ENCODE measurements at places on chromosomes 1 and 21.
A peak's percentile ranks its signal among the peaks of the same experiment; 100 is the strongest.

DNA sequence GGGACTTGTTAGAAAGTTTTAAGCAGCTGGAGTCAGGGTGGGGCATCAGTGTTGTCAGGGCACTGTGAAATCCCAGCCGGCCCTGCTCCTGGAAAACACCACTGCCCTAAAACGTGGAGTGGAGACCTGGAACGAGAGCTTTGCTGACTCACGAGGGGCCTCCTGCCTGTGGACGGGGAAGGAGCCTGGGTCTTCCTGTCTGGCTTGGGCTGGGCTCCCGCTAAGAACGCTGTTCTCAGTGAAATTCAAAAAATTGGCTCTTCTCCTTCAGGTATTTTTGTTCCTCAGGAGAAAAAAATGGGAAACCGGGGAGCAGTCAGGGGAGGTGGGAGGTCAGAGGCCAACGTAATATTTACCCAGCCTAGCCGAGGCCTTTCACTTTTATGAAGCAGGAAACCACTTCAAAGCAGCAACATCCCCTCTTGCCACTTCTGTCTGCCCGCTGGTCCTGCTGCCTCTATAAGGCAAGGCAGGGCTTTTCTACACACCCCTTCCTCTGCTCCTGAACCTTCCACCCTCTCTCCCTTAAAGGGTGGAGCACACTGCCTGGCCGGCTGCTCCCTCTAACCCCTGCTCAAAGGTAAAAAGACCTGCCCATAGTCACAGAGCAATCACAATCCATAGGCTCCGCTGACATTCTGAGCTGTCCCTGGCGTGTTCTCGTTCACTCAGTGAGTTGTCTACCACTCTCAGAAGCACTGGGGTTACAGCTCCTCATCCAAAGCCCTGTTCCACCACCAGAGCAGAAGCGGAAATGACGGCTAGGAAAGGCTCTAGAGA lies 8.0 kb downstream of the PLXNA2 start:
- peak; percentile 42 for DNase-seq

DNA sequence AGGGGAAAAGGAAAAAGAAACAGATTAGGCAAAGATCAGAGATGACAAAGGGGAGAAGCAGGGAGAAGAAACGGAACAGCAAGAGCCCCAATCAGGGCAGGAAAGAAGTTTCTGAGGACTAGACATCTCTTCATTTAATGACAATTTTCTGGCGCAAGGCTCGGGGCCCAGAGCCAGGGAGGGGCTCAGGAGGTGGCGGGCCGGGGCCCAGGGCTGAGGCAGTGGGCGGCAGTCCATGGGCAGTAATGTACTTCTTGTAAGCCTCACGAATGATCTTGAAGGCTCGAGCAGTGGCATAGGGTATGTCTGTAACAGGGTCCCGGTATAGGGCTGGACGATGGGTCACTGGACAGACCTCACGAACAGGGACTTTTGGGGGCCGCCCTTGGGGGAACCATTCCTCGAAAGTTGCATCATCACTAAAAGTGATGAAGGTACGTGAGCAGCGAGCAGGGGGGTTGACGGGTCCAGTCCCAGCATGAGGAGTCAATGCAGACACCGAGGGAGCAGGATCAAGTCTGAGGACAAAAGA lies 799 bp upstream of the TMOD4 start:
- no peak for DNase-seq

DNA sequence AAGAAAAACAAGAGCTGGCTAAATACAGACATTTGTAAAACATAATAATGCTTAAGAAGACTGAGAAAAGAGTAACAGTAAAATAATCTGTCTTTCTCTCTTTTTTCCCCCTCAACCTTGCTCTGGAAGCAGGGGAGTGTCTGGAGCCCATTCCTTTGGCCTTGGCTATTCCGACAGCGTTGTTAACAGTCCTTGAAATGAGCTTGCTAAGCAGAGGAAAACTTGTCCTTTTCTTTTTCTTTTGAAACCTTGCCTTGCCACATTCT lies 6.7 kb upstream of the CA6 start:
- DNase-seq = no peak

GRCh38 chr1:110605901-110606656 lies at the start of gene KCNA2:
Gene KCNA2, minus strand, starts transcription at chr1:110606358. Its CDS starts 1,576 bp downstream, at chr1:110604782.
- no peak for DNase-seq

- DNase-seq = no peak
These were observed 27.5 kb upstream of the COL9A2 start for GRCh38 chr1:40344597-40344996.

DNA sequence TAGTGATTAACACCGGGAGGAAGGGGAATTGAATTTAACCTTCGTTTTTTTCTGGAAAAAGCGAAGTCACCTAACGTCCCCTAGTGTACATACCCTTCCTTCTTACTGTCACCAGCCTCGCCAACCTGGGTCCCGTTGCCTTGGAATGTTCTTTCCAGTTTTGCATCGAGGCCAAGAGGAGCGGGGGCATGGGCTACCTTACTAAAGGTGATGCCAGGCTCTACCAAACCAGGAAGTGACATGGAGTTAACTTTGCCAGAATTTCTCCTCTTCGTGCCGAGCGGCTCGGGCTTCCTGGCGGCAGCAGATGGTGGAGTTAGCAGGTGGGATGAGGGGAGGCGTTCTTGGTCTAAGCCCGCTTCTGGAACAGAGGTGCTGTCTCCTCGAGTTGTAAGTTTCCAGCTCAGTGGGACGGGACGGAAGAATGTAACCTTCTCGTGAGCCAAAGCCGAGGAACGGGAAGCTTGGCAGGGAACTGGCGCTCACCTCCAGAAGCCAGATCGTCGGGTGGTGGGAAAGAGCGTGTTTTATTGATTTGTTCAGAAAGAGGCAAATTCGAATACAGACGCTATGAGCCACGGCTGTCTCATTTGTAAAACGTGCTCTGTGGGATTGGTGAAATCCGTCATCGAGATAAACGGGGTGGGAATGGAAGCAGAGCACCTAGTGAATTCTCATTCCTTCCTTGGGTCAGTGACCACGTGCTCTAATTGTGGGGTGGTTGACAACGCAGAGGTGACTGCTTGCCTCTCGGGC lies 486 bp downstream of the NIPAL3 start:
- peak; percentile 11 for DNase-seq

DNA sequence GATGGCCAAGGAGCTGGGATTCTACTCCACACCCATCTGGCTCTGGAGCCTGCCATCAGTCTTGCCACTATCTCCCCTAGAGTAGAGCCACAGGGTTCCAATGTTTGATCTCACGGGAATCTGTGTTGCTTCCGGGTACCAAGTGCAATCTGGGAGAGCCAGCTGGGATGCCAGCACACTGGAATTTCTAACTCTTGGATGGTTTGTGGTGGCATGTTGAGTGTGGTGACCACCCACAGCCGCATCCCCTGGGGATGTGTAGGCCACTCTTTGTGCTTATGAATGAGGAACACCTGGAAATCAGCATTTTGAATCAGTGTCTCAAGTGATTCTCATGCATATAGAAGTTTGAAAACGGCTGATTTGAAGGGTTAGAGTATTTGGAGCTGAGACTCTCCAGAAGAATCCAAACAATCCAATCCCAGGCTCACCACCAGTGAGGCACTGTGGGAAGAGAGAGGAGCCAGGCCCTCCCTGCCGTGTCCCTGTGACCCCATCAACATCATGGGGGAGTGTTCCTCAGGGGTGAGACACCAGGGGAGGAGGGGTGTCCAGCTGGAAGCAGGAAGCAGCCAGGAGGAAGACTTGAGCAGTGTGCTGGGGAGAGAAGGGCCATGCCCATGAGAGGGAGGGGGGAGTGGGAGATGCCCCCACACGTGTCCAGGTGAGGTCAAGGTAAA lies 13.4 kb downstream of the FBLIM1 start:
- DNase-seq = no peak

DNA sequence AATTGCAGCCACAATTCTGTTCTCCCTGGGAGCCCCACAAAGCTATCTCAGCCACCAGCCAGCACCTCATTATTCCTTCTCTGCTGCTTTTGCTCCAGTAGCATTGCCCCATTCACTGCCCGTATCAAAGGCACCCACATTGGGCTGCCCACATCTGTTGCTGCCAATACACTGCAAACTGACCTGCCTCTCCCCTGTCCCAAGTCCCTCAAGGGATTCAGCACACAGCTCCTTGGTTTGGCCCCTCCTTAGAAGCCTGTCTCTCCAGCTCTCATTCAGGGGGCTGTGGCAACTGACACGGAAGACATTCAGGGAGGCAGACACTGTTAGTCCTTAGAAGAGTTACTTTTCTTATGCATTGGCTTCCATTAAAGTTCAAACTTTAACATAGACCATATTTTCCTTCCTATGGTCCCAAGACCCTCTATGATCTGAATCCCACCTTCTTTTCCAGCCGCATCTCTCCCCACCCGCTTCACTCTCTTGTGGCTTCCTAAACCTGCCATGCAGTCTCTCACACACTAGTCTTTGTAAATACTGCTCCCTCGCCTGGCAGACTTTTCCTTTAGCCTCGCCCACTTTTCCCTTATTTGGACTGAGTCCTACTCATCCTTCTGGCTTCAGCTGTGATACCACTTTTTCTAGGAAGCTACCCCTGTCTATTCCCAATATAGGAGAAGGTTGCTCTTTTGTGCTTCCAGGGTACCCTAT lies 19.3 kb upstream of the KLHDC8A start:
- DNase-seq = no peak

GRCh38 chr1:7299329-7299799 lies 471.7 kb upstream of the VAMP3 start:
- DNase-seq = peak; percentile 69

GRCh38 chr21:34537838-34538237 lies 25.8 kb upstream of the KCNE1 start:
- DNase-seq = no peak

GRCh38 chr1:21668951-21669257 lies 253 bp downstream of the RAP1GAP start:
- DNase-seq = no peak

DNA sequence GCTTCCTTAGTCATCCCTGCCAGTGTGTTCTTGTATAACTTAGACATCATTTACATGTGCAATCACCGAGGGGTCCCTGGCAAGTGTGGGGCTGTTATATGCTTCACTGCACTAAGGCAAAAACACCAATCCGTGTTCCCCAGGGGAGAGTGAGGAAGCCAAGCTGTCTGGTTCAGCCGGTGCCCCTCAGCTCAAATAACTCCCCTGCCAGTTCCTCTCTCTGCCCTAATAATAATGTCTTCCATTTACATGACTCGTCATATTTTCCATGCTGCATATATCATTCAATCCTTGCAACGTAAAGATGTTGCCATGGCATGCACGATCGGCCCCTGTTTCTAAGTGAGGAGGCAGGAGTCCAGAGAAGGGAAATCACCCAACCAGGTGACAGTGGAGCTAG lies 24.4 kb upstream of the NDC1 start:
- DNase-seq = no peak

- no peak for DNase-seq
These were observed 271.3 kb upstream of the KIAA0040 start for GRCh38 chr1:175463853-175464252.

DNA sequence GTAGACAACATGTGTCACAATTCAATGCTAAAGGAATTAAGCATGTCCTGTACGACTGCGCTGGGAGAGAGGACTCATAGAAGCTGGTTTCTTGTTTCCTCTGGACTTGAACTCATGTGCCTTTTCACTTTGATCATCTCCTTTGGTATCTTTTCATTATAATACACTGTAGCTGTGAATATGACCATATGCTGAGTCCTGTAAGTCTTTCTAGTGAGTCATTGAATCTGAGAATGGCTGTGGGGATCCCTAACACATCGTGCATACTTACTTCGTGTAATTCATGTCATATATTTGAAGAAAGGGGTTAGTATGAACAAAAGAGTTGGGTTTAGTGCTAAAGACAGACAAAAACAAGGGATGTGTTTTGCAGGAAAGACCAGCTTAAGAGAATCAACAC lies 148.1 kb upstream of the RUNX1 start:
- no peak for DNase-seq

DNA sequence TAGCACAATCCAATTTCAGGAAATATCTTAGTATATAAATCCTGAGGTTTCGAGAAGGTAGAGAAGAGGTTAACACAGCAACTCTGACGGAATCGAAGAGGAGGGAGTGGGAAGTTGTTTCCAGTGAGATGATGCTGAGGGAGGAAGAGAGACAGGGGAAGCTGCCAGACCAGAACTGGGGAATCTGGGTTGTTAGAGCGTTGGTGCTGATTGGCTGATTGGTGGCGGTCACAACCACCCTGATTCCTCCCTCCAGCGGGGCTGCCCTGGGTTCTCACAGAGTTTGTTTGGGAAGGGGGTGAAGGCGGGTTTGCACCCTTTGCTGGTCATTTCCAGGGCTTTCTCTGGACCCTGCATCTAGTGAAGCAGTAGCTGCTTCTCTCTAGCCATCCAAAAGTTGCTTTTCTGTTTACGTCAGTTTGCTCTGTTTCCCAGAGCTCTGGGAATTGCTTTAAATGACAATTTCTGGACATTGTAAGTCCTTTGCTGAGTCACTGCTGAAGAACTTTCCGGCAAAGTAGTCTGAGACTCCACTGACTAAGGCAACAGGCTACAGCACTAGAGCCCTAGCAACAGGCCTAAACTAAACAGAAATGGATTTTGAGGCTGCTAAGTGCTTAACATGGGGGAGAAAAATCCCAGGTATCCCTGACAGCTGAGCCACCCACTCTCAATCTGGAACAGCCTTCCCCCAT lies 90.1 kb downstream of the TENT5C start:
- no peak for DNase-seq

DNA sequence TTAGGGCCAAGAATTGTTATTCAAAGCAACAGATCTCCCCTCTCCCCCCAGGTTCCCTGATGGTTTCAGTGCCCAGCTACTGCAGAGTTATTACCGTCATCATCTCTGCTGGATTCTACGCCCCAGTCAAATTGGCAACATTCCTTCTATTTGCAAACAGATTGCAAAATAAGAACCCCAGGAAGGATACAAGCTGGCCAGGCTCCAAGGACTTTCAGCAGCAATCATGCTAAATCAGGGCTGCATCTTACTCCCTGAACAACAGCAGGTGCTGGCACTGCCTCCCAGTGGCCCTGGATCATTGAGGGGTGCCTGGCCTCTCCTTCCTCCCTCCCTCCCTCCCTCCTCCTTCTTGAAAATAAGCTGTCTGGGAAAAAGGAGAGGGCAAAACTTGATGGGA lies 521.6 kb upstream of the BEND5 start:
- DNase-seq = no peak

GRCh38 chr1:37477198-37477931 lies 3.0 kb downstream of the ZC3H12A start:
- no peak for DNase-seq

GRCh38 chr1:229685149-229685548 lies 59.1 kb downstream of the URB2 start:
- DNase-seq = no peak

DNA sequence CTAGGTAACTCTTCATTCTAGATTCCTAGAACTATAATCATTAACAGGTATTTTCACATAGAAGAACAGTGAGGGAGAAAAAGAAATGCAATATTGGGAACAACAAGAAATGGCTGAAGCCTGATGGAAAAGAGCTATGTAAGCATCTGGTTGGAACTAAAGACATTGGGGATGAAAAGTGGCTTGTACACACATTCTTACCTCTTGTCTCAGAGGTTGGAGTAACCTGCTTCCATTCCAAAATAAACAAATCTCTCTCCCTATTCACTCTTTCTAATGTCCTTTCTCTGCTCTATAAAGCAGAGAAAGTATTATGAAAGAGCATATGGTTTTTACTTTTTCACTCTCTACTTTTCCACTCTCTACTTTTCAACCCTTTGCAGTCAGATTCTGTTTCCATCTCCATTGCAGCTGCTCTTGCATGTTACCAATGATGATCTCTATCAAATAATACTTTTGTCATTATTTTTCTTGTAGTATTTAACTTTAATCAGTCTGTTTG lies 37.5 kb downstream of the CMPK1 start:
- DNase-seq = no peak

GRCh38 chr1:52080014-52080415 lies 23.9 kb downstream of the BTF3L4 start:
- DNase-seq = no peak

- DNase-seq = no peak
These were observed 51.0 kb downstream of the NME7 start for GRCh38 chr1:169316556-169316955.

- DNase-seq = peak; percentile 62
These were observed 166.5 kb upstream of the COA6 start for GRCh38 chr1:234206651-234207284.
